Fibroblast of villous mesenchyme (primary cell): ENCODE measurements at places on chromosomes 7 and 10. TPM values are rescaled to one million over a fixed set of nuclear protein-coding genes. Genes with fewer than 3 reads are reported as not detected.

The C10orf105 gene
- under 0.01 TPM in 1 of 2 replicates, not detected in the other for total RNA-seq

The CYP3A7 gene
- not detected in 2 replicates for total RNA-seq

The MET gene
- 23.8 and 48.8 TPM in 2 replicates for total RNA-seq

The CPA2 gene
- 0.32 TPM in 1 of 2 replicates, not detected in the other for total RNA-seq

The CYP2C19 gene
- 0.43 TPM in 1 of 2 replicates, not detected in the other for total RNA-seq

The TMEM270 gene
- total RNA-seq = not detected in 2 replicates

The CALCR gene
- total RNA-seq = under 0.01 TPM in 1 of 2 replicates, not detected in the other

The HOXA1 gene
- 0.32 and 0.43 TPM in 2 replicates for total RNA-seq

The CTNNA3 gene
- total RNA-seq = under 0.01 TPM in 1 of 2 replicates, not detected in the other

The PCLO gene
- total RNA-seq = under 0.01 TPM in 2 replicates

The CYP3A4 gene
- not detected in 2 replicates for total RNA-seq

The TBXAS1 gene
- 0.32 TPM in 1 of 2 replicates, not detected in the other for total RNA-seq

GRCh38 chr7:7897509-7897908 is 71.1 kb upstream of the GLCCI1 start:
- DNase-seq = no peak

DNA sequence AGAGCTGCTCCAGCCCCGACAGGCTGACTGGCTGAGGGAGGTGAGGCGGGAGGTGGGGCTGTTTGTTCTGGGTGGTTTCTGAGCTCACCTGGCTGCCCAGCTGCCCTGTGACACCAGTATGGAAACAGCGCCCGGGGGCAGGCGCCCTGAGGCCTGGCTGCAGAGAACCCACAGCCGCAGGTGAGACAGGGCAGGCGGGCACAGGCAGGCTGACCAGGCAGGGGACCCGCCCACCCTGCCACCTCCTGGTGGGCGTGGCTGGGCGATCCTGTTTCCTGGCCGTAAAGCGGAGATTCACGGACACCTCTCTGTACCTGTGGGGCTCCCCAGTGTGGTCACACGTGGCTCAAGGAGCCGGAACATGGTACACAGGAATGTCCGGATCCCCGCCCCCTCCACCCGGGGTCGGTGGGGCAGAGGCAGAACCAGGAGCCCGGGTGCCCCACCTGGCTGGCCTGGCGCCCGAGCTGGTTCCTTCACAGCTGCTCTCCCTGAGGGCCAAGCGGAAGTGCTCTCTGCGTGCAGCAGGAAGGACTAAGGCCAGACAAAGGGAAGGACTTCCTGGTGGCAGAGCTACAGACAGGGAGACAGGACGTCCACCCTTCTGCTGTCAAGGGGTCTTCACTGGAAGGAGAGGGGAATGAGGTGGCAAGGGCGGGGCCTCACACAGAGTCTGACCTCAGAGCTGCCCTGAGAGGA is 3.9 kb downstream of the MICALL2 start:
- DNase-seq = no peak

- peak; percentile 22 for DNase-seq
These were observed 77.4 kb downstream of the LRMDA start for GRCh38 chr10:75508814-75509306.

DNA sequence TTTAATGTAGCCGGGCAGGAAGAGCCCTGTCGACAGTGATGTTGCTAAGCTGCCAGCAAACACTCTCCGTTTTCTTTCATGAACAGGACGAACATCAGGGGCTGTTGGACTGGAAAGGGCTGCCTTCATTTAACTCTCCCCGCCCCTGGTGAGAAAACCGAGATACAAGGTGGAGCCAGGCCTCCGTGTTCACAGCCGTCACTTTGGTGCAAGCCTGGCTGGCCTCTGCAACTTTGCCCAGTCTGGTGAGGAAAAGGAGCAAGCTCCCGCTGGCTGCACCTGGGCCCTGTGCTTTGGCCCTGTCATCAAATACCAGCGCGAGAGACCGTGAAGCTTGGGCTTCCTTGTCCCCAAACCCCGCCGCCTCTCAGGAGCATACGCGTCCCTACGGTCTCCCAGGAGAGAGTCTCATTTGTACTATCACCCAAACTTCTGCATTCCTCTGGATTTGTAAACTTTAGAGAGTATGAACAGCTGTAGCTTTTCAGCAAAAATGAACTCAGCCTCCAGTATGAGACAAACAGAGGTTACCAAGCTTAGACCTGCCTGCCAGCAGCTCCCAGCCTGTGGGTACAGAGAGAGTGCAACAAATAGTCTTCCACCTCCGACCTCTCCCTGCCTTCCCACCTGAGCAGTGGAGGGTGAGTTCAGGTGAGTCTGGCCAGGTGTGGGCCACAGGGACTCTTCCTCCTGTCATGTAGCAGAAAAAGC is 445.3 kb upstream of the MGMT start:
- no peak for DNase-seq

- no peak for DNase-seq
These were observed 47.3 kb downstream of the ARHGAP22 start for GRCh38 chr10:48557511-48558123.

DNA sequence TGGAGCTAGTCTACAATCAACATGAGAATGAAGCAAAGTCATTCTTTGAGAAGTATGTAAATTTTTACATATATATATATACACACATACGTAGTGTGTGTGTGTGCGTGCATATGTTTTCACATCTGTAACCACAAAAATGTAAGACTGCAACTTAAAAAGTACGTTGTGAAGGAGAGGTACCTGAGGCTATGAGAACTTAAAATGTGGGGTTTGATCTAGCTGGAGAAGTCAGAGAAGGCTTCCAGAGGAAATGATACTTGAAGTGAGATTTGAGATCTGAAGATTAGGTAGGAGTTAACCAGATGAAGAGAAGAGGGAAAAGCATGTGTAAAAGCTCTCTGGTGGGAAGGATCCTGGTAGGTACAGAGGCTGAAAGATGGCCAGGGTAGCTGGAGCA is 5.8 kb downstream of the TAF5 start:
- DNase-seq = no peak

GRCh38 chr10:52198540-52198939 is 115.5 kb upstream of the DKK1 start:
- no peak for DNase-seq

GRCh38 chr7:47531584-47532492 is 50.1 kb downstream of the TNS3 start:
- DNase-seq = no peak

- DNase-seq = peak; percentile 50
These were observed 186.2 kb downstream of the MACC1 start for GRCh38 chr7:20030915-20031362.

DNA sequence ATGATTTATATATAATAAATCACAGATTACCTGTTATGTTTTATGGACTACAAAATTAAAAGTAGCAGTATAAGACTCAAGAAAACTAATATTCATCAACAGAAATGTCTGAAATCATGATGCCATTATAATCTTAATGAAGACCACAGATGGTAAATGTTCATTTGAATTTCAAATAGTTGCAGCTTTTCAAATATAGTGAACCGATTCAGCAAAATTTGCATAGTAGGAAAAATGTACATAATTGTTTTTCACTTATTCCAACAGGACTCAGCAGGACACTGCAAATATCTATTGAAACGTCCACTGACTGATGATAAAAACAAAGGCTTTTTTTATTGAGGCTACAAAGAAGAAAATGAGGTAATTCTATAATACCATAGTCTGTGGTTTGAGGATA is 51.2 kb upstream of the LSM8 start:
- DNase-seq = no peak

DNA sequence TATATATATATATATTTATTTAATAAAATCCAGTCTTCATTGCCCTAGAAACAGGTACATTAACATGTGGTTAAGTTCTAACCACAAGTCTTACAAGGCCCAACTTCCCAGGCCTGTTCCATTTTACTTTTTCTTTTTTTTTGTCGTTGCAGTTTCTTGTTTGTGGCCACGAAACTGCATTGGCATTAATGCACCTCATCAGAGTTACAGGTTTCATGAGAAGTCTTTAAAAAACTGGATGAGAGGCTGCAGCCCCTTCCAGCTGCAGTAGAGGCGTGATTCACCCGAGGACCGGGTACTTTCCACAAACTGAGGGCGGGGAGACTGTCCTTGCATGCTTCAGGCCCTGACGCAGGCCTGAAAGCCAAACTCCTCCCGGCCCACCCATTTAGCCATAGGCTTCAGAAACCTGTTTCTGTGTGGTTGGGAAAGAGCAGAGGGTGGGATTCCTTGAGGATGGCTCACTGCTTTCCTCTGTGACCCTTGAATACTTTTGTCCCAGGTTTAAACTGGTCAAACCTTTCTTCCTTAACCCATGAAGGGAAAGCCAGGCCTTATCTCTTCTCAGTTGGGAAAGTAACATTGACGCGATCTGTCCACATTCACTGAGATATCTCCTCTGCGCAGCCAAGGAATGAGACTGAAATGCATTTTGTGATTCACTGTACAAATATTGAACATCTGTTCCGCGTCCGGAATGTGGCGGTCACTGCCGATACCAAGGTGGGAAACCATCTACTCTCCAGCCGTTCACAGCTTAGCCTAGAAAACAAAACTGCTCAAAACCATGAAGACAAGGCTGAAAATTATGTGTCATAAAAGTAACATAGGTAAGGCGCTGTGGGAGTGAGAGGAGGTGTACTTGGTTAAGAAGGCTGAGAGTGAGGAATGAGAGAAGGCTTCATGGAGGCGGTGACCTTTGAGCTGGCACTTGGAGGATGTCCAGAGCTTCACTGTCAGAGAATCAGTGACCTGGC is 311.7 kb downstream of the GATA3 start:
- DNase-seq = peak; percentile 97

DNA sequence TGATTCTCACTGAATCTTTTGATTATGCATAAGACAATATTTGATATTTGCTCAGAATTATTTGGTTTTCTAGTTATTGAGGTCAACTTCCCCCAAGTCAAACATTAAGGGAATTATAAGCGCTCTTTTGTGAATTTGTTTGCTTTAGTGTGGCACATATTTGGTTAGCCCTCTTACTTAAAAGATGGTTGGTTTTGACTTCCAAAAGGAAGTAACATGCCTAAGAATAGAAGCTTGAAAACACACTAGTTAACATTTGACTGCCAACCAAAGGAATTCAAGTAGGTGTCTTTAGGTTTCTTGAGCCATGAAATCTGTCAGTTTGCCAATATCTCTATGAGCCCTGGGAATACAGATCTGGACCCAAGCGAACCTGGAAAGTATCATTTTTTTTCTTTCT is 24.9 kb downstream of the STEAP4 start:
- no peak for DNase-seq

DNA sequence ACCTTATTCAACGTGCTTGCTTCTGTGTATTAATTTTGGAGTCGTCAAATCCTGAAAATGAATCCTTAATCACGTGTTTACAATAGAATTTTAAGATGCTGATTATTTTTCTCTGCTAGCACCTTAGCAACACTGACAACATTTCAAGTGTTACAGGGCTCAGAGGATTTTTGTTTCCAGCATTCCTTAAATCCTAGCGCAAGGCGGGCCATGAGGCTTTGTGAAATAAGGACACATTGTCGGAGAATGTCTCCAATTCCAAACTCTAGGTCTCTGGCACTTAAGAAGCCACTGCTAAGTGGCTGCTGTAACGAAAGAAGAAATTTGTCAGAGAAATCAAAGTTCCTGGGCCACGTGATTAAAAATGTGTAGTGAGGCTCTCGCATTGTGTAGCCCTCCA is 390.9 kb upstream of the CELF2 start:
- no peak for DNase-seq

DNA sequence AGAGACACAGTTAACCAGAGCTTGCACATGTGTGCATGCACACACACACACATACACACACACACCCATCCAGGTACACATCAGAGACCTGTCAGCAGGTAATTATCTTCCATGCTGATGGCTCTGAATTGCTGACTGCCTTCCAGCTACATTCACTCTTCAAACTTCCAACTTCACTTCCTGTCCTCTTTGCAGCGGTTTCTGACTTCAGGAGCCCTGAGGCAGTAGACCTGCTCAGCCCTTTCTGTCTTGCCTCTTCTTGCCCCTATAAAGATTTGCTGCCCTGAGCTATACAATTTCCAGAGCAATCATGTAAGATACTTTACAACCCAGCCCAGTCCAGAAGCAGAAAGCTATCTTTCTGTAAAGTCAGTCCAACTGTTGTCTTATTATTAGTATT is 310.2 kb downstream of the FGFR2 start:
- DNase-seq = no peak

DNA sequence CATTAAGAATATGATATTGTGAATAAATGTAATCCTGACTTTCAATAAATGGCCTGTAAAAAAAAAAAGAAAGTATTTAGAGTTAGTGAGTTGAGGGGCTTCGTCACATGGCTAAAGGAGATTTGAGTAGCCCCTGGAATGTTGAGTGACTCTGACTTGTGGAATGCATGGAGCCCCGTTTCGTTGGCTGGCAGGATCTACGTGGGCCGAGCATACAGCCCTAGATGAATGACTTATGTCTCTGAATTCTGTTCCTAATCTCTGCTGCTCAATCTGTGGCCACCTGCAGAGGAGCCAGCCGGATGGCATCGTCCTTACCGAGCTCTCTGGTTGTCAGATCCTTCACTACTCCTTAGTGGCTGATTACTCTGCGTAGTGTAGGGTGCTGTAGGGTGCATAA is 155.7 kb downstream of the MGMT start:
- no peak for DNase-seq

GRCh38 chr7:133916621-133917020 is 210.5 kb upstream of the LRGUK start:
- no peak for DNase-seq

DNA sequence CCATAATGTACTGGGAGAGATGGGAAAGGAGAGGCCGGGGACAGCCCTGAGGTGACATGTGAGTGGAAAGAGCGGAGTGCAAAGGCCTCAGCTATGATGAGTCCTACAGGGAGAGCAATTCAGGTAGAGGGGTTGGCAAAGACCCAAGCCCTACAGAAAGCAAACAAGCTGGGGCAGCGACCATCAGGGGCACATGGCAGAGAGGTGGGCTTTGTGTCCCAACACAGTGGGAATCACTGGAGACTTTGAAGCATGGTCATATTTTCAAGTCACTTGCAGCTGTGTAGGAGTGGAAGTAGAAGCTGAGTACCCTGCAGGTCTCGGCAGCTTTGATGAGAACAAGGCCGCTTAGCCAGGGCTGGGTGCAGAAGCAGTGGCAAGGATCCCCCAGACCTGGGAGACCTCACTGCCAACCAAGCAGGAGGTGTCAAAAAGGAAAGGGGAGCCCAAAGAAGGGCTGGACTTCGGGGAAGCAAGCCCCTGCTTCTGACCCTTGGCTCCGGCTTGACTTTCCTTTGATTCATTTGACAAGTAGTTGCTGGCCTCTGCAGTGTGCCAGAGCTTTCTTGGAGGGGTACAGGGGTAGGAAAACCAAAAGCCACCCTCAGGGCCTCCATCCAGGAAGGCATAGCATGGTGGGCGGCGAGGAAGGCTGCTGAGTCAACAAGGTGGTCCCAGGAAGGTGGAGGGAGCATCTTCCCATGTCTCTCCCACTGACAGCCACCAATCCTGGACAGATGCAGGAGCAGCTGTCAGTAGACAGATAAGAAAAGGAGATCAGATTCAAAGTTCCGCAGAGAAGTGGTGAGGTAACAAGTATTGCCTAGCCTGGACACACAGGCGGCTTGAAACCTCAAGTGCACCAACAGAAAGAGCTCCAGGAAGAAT is 1.9 kb upstream of the PGAM2 start:
- no peak for DNase-seq

GRCh38 chr7:64516451-64516850 is 46.4 kb downstream of the ZNF680 start:
- DNase-seq = no peak

GRCh38 chr7:124269774-124270173 is 236.9 kb upstream of the TMEM229A start:
- DNase-seq = no peak

- no peak for DNase-seq
These were observed 178.6 kb downstream of the SORCS3 start for GRCh38 chr10:104819731-104820130.

GRCh38 chr7:214410-215212 is 22.2 kb downstream of the FAM20C start:
- peak; percentile 58 for DNase-seq

- no peak for DNase-seq
These were observed 248.3 kb downstream of the PHF14 start for GRCh38 chr7:11221984-11222383.

- no peak for DNase-seq
These were observed 46.9 kb upstream of the ARL4A start for GRCh38 chr7:12640299-12641096.
